ENCODE measurements at places on chromosomes 16 and 17.

GRCh38 chr17:2202996-2203575 lies 100.5 kb downstream of the SMG6 start:
- DNase-seq, result no peak

- DNase-seq, result no peak
Observed at GRCh38 chr17:41421116-41421515, 3.3 kb downstream of the KRT37 start.

DNA sequence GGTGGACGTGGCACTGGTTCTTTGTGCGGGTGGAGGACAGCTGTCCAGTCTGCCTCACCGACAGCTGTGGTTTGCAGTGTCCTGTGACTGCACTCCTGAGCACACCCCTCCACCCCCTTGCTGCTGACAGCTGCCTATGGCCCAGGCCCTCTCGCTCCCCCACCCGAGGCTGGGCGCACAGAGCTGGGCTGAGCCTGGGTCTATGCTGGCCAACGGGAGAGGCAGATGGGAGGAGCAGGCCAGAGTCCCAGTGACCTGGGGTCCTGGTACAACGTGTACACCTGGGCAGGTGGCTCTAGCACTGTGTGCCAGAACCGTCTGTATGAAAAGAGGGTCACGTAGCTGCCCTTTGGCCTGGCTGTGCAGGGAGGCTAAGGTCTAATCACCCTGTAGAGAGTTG lies 30.5 kb downstream of the BAIAP2 start:
- DNase-seq, result no peak

- no peak for DNase-seq
Observed at GRCh38 chr16:2366660-2367309, 26.3 kb upstream of the ABCA3 start.

- no peak for DNase-seq
Observed at GRCh38 chr17:62950067-62950466, 16.0 kb upstream of the TANC2 start.

DNA sequence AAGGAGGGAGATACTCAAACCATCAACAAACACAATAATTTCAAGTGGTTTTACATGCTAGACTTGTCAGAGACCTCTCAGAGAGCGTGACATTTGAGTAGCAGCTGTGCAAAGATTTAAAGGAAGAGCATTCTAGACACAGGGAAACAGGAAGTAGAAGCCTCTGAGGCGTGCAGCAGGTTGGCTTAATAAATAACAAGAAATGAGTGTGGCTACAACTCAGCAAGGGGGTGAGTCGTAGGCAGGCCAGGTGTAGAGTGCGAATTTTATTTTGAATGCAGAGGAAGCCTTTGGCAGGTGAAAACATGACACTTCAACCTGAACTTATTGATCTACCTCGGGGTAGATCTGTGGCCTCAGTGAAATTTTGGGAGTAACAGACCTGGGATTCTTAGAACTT lies 73.2 kb upstream of the MRTFB start:
- DNase-seq, result no peak

- no peak for DNase-seq
Observed at GRCh38 chr17:59010026-59010425, 96.7 kb downstream of the TRIM37 start.
